ENCODE measurements at places on chromosomes 4 and X. TPM values are rescaled to one million over a fixed set of nuclear protein-coding genes. Genes with fewer than 3 reads are reported as not detected.
A peak's percentile ranks its signal among the peaks of the same experiment; 100 is the strongest.

SEL1L3 gene
- polyA plus RNA-seq, result 4.0 TPM

DNA sequence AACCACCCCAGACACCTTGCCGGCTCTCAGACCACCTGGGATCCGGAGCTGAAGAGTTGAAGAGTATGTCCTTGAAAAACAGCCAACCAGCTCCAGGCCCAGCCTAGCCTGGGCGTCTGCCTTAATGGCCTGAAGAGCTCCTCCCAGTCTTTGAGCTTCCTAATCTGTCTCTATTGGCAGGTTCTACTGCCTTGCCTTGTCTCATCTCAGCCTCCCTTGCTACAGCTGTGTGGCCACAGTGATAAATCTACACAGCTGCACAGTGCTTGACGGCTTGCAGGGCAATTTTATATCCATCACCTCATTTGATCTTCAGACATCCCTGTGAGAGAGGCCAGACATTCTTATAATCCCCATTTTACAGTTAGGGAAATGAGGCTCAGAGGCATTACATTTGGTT lies 19.9 kb downstream of the AWAT2 start:
- DNase-seq, result no peak

- DNase-seq, result no peak
Observed at GRCh38 chr4:13536607-13537006, 7.7 kb downstream of the NKX3-2 start.

GRCh38 chrX:68902706-68903504 lies 74.1 kb downstream of the EFNB1 start:
- no peak for DNase-seq

DNA sequence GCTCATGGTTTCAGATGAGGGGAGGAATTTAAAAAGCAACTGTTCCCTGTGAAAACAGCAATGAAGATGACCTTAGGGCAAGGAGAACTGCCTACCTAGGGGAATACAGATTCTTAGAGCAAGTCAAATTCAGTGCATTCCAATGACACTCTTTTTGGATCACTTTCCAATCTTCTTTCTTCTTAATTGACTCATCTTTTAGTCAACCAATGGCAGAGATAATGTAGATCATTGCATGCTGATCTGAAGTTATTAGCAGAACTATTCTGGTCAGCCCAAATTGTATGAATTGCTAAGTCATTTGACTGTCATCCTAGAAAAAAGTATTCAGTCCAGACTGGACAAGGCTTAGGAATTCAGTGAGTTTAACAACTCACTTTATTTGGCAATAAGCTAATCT lies 12.6 kb upstream of the NR3C2 start:
- DNase-seq, result no peak

GRIA3 gene
- 3.3 TPM for polyA plus RNA-seq

CXorf49B gene
- not detected for polyA plus RNA-seq

- DNase-seq, result no peak
Observed at GRCh38 chr4:24921491-24921890, 8.6 kb upstream of the CCDC149 start.

- DNase-seq, result no peak
Observed at GRCh38 chrX:633043-633984, 2.7 kb downstream of the SHOX start.

NXT2 gene
- polyA plus RNA-seq, result 7.2 TPM

DNA sequence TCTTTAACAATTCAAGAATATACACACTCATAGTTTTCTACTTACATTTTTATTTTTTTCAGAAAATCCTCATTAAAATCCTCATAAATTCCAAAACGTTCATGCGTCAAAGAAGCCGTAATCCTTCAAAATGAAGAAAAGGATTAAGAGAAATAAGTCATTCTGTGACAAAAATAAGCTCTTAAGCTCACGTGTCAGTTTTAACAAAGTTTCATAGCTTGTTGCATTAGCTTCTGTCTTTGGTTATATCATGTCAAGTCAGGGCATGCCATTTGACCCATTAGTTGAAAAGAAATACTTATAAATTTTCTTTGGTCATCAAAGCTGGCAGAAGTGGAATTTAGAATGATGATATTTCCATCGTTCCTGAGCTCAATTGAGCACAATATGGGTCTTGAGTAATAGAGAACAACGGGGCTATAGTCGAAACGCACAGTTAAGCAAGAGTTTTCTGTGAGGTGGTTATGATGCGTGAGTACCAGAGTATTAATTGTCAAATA lies 185.2 kb upstream of the CTSO start:
- no peak for DNase-seq

SPANXB1 gene
- not detected for polyA plus RNA-seq

TEX13C gene
- polyA plus RNA-seq, result 0.24 TPM

GRCh38 chr4:15396157-15396800 lies 31.6 kb upstream of the C1QTNF7 start:
- peak; percentile 67 for DNase-seq

DNA sequence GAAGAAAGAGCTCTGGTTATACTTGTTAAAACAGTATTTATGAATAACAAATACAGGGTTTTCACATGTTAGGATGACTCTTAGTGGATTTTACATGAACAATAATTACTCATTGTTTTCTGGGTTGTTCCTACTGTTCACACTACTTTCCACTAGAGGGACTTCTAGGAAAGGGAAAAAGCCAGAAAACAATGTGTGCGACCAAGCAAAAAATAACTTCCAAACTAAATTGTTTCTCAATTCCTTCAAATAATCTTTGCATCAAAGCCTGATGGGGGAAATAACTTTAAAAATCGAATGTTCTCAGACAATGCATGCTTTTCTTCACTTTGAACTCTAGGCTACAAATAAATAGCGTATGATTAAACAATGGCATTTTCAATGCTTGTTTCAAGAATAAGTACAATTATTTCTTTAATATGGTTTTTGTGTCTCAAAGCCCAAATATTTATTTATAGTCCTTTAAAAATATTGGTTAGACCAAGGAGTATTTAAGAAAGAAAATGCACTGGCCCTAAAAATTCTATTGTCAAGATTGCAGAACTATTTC lies 72.1 kb upstream of the ETNPPL start:
- peak; percentile 66 for DNase-seq

GRCh38 chr4:124018383-124019317 lies 622.1 kb downstream of the SPRY1 start:
- DNase-seq, result peak; percentile 82

GRCh38 chrX:12360383-12360782 lies 222.1 kb downstream of the FRMPD4 start:
- DNase-seq, result no peak

DNA sequence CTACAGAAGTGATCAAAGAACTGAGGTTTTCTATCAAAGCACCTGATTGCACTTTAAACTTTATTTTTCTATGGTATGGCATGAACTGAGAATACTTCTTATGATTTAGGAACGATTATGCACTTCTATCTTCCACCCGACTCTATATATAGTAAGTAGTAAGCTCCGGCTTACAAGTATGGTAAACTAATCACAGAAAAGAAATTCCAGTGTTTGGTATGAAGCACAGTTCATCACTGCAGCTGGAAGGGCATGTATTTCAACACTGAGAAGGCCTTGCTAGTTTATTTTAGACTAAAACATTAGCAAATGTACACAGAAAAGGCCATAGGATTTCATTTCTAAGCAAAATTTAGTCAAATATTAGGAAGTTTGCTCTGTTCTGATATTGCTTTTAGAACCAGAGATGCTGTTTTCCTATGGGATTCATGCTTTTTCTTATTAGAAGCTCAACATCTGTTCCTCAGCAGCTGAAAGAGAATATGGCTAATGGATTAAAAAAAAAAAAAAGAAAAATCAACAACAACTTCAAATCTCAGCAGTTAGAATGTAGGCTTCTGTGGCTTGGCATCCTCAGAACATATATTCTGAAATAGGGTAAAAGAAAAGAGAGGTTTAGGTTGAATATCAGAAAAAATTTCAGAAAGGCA lies 273.5 kb downstream of the C4orf33 start:
- DNase-seq, result no peak

DNA sequence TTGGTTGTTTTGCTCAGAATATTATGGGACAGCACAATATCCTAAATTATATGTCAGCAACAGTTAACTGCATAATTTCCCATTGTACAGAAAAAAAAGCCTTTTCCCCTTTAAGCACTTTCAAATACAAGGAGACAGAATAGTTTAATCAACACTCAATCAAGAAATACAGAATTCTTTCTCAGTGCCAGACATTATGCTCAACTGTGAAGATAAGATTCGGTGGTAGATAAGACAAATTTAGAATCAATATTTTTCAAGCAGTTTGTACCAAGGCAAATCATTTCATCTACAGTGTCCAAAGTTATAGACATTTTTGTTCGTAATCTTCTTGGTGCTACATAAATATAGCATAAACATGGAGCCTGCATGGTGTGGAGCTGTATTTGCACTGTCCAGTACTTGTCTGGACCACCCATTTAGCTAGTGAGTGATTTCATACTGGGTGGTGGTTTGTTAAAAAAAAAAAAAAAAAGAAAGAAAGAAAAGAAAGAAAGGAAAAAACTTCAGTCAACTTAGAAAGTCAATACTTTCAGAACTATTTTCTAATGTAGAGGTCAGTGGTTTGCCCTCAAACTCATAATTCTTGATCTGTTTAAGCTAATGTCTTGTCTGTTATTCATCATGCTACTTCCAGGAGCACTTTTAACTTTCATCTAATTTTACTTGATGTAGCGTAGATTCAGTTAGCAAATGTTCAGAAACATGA lies 522.9 kb downstream of the FAT4 start:
- no peak for DNase-seq

DNA sequence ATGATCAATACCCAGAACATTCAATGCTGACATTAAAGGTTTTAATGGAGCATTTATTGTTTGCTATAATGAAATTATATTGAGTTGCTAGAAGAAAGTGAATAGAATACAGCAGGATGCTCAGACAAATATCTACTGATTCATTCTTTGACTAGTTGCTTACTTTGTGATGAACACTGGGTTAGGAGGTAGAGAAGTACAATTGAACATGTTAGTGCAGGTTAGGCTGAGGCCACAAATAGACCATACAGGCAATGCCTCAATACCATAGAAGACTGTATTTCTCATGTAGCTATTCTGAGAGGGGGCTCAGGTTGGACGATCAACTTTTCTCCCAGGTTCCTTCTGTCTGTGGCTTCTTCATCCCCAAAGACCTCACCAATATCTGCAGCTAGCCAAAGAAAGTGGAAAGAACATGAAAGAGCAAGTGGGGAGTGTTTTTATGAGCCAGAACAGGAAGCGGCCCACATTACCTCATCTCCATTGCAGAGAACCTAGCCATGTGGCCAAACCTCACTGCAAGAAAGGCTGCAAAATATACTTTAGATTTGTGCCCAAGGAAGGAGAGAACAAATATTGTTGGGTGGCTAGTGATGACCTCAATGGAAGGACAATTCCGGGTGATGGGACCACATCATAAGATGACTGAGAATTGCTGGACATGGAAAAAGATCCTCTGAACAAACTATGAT lies 180.3 kb upstream of the GATB start:
- DNase-seq, result no peak

DNA sequence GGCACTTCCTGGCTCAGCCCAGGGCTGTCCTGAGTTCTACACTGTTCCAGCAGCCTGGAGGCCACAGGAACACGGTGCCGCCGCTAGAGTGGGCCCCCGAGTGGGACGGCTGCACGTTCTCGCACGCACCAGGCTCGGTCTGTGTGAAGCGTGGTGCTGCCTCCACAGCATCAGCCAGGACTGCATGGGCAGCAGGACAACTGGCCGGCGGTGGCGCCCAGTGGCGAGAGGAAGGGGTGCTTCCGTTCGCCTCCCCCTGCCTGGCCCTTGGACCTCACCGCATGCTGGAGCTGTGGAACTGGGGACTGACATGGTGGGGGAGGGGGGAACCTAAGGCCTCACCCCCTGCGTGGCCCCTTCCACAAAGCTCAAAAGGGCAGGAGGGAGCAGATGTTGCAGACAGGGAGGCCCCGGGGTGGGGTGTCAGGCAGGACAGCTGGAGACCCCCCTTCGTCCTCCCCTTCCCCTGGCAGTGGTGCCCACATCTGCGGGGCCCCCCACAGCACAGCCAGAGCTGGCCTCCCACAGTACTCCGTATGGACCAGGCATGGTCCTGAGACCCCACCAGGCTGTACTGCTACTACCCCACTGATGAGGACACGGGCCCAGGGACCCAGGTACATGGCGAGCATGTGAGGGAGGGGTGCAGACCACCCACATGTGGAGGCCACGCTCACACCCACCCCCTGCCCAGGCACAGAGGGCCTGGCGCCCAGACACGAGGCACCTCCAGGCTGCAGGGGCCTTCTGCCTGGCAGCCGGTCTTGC lies 58.5 kb downstream of the ACOX3 start:
- DNase-seq, result no peak

- no peak for DNase-seq
Observed at GRCh38 chr4:637536-638280, 12.3 kb downstream of the PDE6B start.

SPINK2 gene
- polyA plus RNA-seq, result 0.47 TPM

RPA4 gene
- polyA plus RNA-seq, result 0.31 TPM

GRCh38 chr4:80184825-80185756 lies 12.2 kb upstream of the PRDM8 start:
- DNase-seq, result peak; percentile 13

ZNF827 gene
- 8.9 TPM for polyA plus RNA-seq

GRCh38 chr4:45353161-45353560 lies 626.8 kb upstream of the GNPDA2 start:
- DNase-seq, result no peak

FGF5 gene
- polyA plus RNA-seq, result 0.97 TPM

DNA sequence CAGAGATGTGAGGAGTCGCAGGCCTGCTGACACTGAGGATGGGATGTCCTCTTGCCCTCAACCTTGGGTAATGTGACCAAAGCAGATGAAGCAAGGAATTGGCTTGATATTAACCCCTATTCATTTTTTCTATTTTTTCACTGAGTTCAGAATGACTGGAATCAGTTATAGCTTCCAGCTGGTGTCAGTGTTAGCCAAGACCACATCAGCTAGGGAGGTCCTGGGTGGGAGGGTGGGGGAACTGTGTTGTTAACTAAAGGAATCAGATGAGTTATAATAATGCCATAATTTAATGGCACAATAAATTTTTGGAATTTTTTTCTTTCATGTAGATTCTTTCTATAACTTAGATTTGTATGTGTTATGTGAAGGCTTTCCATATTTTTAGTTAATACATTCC lies 91.9 kb downstream of the EGF start:
- no peak for DNase-seq

- DNase-seq, result no peak
Observed at GRCh38 chr4:16524406-16524805, 298.1 kb upstream of the TAPT1 start.

DNA sequence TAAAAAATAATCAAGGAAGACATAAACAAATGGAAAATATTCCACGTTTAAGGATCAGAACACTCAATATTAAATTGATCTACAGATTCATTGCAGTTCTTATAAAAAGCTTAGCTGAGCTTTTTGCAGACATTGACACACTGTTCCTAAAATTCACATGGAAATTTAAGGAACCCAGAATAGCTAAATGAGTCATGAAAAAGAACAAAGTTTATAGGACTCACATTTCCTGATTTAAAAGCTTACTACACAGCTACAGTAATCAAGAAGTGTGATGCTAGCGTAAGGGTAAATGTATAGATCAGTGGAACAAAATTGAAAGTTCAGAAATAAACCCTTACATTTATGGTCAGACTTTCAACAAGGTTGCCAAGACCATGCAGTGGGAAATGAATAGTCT lies 33.1 kb downstream of the NSUN7 start:
- DNase-seq, result no peak

PABPC4L gene
- polyA plus RNA-seq, result 2.3 TPM

GUCY1B1 gene
- 34.6 TPM for polyA plus RNA-seq

- DNase-seq, result no peak
Observed at GRCh38 chr4:149047368-149047767, 605.2 kb upstream of the NR3C2 start.
